ENCODE measurements at places on chromosomes 11 and 22.

GRCh38 chr11:13929395-13929891 lies 33.1 kb upstream of the SPON1 start:
- peak; percentile 64 for DNase-seq

DNA sequence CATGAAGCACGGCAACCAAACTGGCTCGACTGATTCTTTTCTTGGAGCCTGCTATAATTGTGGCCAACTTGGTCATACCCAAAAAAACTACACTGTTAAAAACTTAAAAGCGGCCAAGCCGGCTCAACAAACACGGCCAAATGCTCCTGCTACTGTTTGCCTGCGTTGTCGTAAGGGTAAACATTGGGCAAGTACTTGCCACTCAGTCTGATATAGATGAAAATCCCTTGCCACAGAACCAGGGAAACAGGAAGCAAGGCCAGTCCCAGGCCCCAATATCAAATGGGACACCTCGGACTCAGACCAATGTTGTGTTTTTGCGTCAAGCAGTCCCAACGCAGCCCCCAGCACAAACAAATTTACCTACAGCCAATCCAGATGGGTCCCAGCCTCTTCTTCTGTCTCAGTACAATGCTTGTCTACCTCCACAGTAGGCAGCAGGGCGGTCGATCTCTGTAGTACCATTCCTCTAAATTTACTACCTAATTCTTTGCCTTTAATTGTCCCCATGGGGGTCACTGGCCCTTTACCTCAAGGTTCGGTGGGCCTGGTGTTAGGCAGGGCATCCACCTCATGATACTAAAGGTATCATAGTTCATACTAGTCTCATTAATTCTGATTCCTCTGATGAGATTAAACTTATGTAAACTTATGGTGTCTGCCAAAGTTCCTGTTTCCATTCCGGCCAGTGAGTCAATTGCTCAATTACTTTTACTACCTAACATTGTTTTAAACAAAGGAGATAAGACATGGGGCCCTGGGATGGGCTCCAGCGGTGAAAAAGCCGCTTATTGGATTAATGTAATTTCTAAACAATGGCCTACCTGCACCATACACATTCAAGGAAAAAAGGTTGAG lies 3.7 kb upstream of the COMT start:
- no peak for DNase-seq

DNA sequence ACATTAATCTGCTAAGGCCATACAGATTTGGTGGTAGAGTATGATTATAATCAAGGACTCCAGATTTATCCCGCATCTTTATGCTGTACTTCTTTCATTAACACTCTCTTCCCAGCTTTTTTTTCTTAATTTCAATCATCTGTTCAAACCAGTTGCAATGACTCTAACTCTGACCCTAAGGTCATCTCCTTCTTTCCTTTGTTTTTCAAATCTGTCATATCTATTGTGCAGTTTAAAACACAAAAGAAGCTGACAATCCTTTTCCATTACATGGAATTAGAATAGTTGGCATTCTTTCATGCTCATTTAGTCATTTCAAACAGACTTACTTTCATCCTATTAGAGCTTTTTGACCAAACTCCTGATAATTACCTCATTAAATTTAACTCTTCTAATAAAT lies 53.6 kb upstream of the GRM5 start:
- no peak for DNase-seq

DNA sequence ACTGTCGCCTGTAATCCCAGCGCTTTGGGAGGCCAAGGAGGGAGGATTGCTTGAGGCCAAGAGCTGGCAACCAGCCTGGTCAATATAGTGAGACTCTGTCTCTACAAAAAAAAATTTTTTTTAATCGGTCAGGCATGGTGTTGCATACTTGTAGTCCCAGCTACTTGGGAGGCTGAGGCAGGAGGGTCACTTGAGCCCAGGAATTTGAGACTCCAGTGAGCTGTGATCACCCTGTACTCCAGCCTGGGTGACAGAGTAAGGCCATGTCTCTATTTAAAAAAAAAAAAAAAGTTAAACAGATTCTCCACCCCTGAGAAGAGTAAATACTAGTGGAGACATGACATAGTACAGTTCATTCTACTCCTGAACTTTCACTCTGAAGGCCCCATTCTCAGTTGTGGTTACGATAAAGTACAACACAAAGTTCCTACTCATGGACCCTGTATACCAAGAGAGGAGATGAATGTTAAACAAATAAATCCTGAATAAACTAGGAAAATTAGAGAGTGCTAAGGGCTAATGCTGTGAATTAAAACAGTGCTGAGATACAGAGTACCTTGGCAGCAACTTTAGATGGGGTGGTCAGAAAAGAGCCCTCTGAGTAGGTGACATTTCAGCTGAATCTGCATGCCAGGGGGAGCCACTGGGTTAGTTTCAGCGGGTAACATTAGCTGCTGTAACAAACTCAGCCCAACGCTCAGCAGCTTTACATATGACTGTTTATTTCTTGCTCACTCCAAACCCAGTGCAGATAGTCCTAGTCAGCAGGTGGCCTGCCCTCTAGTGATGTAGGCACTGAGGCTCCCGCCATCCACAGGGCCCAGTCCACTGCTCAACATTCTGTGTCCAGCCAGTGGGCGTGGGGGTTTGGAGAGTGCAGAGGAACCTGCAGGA lies 75.1 kb downstream of the DBX1 start:
- DNase-seq: no peak

DNA sequence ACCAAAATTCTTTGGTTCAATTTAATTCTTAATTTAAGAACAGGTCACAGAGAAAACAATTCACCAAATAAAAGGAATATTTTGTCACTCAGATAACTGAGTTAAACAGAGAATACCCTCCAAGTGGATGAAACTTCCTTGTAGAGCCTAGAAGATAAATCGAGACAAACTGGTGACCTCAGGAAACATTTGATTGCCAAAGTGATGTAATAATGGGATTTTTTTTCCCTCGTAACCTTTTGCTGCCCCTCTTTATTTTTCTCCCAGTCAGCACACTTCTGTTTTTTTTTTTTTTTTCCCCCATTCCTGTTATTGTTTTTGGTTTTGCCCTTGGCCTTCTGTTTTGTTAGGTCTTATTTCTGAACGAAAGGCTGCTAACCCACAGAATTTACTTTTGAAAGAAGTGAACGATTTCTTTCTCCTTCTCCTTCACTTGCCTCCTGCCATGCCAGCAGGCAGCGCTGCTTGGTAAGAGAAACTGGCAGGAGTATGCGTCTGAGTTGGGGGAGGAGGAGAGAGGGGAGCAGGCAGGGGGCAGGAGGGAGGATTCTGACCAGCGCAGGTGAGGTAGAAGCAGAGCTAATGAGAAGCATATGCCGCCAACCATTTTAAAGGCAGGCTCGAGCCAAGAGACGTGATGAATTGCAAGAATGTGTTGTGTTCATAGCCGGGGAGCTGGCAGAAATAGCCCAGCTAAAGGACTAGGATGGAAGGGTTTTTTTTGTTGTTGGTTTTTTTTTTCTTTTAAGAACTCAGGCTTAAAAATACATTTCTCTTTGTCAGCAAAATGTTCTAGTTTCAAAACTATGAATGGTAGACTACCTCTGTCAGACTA lies 121.9 kb upstream of the MTMR2 start:
- no peak for DNase-seq

GRCh38 chr11:72988821-72989220 lies 153.3 kb downstream of the FCHSD2 start:
- DNase-seq: no peak

DNA sequence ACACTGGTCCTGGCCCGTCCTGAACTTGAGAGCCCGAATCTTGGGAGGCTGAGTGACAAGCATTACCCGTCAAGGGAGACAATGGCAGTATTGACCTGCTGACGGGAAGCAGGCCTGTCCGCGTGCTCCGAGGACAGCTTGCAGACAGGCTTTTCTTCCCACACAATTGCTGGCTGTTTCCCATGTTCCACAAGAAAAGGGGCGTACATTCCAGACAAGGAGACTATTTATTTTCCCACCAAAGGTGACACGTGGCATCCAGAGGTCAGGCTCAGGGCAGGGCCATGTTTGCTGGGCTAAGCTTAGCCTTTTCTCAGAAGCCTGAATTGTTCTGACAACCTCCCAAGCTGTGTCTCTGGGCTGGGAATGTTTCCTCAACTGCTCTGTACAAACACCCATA lies 86.9 kb upstream of the SPON1 start:
- DNase-seq: no peak

- DNase-seq: no peak
Measured at GRCh38 chr11:98040061-98040808, 980.5 kb upstream of the CNTN5 start.

- no peak for DNase-seq
Measured at GRCh38 chr22:31080164-31080847, 812 bp upstream of the SMTN start.

DNA sequence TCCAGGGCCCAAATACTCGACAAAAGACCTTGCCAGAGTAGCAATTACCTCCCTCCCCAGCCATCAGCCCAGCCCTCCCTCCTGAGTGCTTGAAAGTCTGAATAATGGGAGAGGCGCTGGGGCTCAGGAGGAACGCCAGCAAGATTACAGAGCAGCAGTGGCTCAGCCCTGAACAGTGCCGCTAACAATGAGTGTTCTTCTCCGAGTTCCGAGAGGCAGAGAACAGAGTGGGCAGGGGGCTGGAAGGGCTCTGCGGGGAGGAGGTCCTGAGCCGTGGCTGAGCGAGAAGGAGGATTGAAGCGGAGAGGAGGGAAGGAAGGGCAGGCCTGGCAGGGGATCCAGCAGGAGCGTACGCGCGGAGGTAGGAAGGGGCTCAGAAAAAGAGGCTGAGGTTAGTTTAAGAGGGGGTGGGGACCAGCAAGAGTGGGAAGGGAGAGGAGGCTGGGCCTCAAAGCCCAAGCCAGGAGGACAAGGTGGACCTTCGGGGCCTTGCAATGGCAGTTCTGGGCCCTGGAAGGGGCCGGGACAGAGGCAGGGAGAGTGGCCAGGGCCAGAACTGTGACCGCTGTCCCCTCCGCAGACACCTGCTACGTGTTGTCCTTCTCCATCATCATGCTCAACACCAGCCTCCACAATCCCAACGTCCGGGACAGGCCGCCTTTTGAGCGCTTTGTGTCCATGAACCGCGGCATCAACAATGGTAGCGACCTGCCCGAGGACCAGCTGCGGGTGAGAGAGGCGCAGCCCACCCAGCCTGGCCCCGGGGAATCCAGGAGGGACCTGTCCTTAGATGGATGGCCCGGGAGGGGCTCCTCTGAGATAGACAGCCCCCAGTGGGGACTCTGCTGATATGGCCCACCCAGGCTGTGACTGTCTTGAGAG lies 20.6 kb downstream of the CYTH4 start:
- DNase-seq: no peak

- no peak for DNase-seq
Measured at GRCh38 chr11:100593291-100593690, 93.8 kb upstream of the ARHGAP42 start.

- no peak for DNase-seq
Measured at GRCh38 chr11:93608364-93608763, 53.1 kb upstream of the CEP295 start.

- DNase-seq: no peak
Measured at GRCh38 chr11:93819966-93820695, 30.3 kb downstream of the VSTM5 start.

DNA sequence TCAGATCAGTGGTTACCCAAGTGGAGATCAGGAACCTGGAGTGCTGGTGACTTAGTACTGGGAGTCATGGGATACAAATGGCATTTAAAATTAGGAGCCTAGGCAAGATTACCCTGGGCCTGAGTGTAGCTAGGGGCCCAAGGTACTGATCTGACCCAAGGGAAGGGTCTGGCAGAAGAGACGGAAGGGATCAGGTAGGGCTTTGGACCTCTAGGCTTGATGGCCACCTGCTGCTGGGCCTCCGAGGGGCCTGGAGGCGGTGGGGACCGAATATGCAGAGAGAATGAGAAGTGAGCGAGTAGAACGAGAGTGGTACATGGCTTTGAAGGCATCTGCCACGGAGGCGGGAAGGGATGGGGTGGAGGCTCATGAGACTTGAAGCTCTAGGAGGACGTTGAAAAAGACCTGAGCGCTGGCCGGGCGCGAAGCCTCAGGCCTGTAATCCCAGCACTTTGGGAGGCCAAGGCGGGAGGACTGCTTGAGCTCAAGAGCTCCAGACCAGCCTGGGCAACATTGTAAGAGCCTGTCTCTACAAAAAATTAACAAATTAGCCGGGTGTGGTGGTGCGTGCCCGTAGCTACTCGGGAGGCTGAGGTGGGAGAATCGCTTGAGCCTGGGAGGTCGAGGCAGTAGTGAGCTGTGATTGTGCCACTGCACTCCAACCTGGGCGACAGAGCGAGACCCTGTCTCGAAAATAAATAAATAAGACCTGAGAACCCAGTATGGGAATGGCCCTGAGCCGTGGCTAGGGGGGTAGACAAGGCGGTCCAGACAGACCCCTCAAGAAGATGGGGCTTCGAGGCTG lies 563 bp upstream of the PPIL2 start:
- peak; percentile 2 for DNase-seq

- no peak for DNase-seq
Measured at GRCh38 chr11:93917673-93918072, 67.3 kb upstream of the VSTM5 start.

DNA sequence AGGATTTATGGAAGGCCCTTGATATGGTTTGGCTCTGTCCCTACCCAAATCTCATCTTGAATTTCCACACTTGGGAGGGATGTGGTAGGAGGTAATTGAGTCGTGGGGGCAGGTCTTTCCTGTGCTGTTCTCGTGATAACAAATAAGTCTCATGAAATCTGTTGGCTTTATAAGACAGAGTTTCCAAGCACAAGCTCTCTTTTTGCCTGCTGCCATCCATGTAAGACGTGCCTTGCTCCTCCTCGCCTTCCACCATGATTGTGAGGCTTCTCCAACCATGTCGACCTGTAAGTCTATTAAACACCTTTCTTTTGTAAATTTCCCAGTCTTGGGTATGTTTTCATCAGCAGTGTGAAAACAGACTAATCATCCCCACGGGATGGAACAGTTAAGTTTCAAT lies 557.2 kb upstream of the ISX start:
- DNase-seq: no peak

GRCh38 chr11:57217053-57217452 lies 20.0 kb downstream of the APLNR start:
- no peak for DNase-seq

DNA sequence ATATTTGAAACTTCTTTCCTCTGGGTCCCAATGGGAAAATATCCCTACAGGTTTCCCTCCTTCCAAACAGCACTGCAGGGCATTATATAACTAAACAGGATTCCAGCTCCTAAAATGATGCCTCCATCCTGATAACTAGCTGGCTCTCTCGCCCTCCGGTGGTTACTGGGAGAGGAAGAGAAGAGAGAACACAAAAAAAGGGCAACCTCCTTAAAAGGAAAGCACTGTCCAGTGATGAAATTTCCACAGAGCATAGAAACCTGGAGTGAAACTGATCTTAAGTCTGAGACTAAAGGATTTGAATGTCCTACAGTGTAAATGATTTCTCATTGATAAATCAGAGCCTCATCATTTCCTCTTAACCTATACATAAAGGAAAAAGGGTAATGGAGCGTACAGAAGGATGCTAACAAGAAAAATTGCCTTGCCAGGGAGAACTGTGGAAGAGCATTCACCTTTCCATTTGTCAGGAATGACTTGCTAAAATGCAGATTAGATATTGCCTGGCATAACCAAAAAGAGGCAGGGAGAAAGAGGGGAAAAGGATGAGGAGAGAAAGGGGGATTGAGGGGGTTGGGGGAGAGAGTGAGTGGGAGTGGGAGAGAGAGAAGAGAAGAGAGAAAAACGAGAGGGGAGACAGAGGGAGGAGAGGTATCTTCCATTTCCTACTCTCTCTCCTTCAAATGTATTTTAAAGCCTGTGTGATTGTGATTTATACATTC lies 121.3 kb downstream of the APOL5 start:
- DNase-seq: no peak

Data from amygdala (tissue), 56 donors.